ENCODE measurements at places on chromosomes 2 and 18. TPM values are rescaled to one million over a fixed set of nuclear protein-coding genes. Genes with fewer than 3 reads are reported as not detected.

- DNase-seq, result no peak
Observed at GRCh38 chr18:77107292-77107691, 25.3 kb downstream of the MBP start.

GRCh38 chr2:235937087-235937486 lies 231.1 kb downstream of the GBX2 start:
- DNase-seq, result peak; percentile 42

GRCh38 chr2:1866402-1867111 lies 122.2 kb upstream of the PXDN start:
- no peak for DNase-seq

GRCh38 chr2:177474998-177475397 lies 82.4 kb downstream of the AGPS start:
- no peak for DNase-seq

GRCh38 chr2:241043581-241043980 lies 45.2 kb downstream of the SNED1 start:
- no peak for DNase-seq

GRCh38 chr2:88081924-88082608 lies 14.4 kb downstream of the SMYD1 start:
- DNase-seq, result no peak

GRCh38 chr2:55518841-55519165 lies 715 bp upstream of the CFAP36 start:
- no peak for DNase-seq

DNA sequence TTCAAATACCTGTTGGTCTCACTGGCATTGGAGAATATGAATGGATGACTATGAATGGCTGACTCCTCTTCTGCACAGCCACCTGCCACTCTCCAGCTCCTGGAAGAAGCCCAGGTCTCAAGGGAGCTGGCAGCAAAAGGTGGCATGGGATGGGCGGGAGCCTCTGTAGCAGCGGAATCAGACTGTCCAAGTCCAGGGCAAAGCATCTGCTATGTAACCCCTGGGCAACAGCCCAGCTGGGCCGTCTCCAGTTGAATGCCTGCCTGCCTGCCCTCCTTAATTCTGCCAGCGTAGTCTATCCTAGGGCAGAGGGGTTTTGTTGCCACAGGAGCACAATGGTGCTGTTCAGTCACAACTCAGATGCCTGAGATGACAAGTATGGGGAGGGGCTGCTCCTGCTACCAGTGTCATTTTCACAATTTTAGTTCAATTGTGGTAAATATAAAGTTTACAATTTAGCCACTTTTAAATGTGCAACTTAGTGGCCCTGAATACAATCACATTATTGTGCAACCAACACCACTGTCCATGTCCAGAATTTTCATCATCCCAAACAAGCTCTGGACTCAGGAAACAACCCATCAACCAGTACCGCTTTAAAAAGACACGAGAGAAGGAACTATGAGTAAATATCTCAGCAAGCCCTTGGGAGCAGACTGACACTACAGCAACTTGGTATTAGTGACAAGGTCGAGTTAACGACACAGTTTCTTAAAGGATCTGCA lies 115.2 kb downstream of the MYO5B start:
- DNase-seq, result peak; percentile 96

DNA sequence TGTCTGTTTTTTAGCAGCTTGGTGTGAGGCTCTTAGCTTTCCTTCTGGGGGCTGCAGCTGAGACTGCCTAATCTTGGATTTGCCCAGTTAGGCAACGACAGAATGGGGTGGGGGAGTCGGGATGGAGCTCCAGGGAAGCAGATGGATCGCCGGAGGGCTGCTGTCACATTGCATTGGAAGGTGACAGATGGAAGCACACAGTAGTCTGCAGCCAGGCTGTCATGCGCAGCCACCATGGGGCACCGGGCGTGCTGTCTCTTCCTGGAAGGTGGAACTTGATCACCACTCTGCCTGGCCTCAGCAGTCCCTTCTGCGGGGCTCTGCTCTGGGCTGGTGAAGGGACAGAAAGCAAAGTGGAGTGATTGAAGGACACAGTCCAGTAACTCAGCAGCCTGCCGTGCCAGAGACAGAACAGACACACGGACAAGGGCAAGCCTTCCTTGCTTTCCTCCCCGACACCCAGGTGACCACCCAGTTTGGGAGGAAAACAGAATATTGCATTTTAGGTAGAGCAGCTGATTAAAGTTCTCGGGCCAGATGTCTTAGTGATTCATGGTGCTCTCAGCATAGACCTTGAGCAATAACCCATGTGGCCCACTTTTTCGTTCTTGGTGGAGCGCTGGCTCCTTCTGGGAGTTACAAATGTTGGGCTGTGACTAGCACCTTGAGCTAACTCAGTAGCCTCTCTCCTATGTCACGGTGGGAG lies 40.9 kb downstream of the RNF144A start:
- no peak for DNase-seq

DNA sequence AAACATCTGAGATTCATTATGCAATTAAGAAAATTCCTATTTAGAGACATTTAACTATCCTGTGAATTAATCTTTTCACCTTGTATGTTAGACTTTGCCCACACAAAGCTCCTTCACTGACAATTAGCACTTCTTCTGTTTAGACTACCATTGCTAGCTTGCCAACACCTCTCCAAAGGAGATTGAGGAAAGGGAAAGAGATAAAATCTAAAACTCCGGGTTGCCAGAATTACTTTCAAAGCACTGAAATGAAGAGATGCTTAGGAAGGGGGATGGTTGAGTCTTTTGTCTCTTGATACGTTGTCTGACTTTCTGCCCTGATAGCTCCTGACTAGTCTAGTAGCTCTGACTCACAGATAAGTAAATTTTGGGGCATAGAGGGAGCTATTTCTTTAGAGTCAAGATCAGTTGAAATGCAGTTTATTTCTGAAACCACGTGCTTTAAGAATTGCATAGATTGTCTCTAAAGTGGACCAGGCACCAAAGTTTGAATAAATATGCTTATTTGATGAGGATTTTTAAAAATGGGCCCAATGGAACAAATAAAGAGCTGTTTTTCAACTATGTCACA lies 74.1 kb upstream of the DSEL start:
- no peak for DNase-seq

DNA sequence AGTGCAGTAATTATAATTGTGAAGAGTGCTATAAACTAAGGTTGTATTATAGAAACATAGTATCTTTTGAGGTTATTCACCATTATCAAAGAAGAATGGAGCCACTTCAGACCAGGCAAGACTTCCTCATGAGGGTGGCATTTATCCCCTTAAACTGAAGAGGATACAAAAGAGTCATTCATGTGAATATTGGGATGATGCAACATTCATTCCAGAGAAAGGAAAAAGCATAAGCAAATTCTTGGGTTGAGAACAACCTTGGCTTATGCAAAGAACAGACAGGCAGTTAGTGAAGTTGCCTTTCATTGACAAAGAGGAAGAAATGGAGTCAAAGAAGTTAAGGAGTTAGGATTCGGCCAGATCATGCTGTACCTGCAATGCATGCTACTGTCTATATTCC lies 682.5 kb downstream of the MBD2 start:
- DNase-seq, result no peak

DNA sequence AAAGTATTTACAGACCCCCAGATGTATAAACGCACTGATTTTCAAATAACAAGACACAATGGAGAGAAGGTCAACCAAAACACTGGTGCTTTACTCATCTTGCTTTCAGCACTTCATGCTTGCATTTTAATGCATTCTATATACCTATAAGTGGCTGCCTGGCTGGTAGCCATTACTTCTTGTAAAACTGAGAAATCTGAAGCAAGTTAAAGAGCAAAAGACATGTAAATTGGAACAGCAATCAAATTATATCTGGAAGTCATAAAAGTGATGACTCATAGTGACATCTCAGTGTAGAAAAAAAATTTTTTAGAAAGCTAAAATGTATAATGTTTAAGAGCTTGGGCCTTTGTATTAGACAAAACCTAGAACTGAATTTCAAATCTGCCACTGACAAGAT lies 106.2 kb downstream of the CCDC141 start:
- DNase-seq, result no peak

GRCh38 chr18:49813069-49813318 lies 339 bp downstream of the ACAA2 start:
- no peak for DNase-seq

- DNase-seq, result no peak
Observed at GRCh38 chr2:96846825-96847224, 3.0 kb upstream of the ANKRD23 start.

DNA sequence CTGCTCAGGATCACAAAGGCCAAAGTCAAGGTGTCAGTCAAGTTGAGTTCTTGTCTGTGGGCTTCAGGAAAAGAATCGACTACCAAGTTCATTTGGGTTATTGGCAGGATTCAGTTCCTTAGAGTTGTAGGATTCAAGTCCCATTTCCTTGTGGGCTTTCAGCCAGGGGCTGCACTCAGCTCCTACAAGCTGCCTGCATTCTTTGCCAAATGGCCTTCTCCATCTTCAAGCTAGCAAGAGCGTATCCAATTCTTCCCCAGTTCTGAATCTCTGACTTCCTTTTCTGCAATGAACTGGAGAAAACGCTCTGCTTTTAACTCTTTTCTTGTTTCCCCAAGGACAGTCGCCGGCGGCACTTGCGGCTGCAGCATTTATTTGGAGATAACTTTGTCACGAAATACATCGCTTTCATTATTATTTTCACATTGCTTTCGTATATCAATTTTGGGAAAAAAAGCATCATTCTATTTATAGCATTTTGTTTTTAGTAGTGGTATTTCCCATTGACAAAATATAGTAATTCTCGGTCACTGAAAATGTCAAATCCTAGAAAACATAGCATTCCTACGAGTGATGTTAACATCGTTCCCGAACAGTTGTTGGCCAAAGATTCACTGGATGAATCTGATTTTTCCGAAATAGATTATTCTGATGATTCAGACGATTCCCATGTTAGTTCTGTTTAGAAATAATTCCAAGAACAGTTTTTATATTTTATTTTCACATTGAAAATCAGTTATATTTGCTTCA lies 59.6 kb upstream of the SERPINE2 start:
- DNase-seq, result no peak

GRCh38 chr2:226873826-226874225 lies 38.0 kb downstream of the RHBDD1 start:
- DNase-seq, result no peak

GRCh38 chr18:79904357-79905147 lies 46.9 kb downstream of the SLC66A2 start:
- peak; percentile 43 for DNase-seq

DNA sequence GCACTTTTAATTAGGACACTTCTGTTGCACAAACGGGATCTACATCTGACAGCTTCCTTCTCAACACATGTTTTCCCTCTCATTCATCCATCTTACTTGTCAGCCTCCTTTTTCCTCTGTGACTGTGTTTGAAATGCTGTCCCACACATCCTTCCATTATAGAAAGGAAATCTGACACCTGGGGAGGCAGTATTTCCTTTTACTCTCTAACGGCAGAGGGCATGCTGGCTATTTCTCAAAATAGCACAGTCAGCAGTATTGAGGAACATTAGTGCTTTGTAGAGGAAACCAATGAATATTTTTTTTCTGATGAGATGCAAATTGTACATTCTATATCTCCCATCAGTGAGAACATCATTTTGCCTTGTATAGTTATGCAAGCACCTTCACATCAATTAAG lies 668.7 kb downstream of the SLC4A3 start:
- DNase-seq, result no peak

DNA sequence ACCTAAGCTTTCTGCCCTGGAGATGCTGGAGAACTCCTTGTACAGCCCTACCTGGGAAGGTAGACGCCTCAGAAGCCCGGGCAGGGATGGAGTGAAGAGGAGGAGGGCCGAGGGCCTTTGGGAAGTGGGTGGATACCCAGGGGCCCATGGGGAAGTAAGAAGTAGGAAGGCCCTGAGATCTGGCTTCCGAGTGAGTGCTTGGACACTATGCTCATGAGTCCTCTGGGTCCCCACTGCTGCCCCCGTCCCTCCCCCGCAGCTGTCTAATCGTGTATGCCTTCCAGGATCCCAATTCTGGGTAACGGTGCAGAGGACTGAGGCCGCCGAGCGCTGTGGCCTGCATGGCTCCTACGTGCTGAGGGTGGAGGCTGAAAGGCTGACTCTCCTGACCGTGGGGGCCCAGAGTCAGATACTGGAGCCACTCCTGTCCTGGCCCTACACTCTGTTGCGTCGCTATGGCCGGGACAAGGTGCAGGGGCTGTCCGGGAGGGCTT lies 1.1 kb downstream of the DOK1 start:
- DNase-seq, result no peak

GRCh38 chr2:226969417-226970080 lies 133.7 kb downstream of the RHBDD1 start:
- DNase-seq, result no peak

DNA sequence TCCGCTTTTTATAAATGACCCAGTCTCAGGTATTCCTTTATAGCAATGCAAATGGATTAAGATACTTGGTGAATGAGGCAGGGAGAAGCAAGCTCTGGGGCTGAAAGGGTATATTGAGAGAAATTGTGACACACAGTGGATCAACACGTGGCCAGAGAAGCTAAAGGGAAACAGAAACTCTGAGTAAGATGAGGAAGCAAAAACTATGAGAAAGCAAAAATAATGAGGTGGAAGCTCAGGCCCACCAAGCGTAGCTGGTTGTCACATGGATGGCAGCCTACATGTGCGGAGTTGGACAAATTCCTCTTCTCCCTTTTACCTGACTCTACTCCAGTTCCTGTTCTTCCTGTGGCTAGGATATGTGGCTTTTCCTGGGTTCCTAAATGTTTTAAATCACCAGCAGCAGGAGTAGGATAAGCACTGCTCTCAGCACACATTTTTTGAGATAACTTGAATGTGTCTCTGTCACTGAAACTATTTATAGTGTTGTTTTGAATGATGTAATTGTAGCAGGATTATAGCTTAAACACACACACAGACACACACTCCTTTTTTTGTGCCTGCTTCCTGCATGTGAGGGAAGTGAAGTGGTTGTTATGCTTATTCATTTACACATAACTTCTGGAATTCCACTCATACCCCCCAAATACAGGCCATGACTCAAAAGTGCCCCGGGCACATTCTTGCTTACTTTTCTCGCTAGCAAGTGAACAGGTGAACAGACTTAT lies 30.1 kb upstream of the EPC2 start:
- DNase-seq, result no peak

Gene TCF23
- total RNA-seq, result 0.10 TPM

Gene EPHA4
- 1.7 TPM for total RNA-seq

Gene INHBB
- total RNA-seq, result 6.3 TPM

Gene AOX1
- 1,212 TPM for total RNA-seq

Gene EFR3B
- 0.30 TPM for total RNA-seq

Gene EVX2
- not detected for total RNA-seq
